ENCODE measurements at places on chromosomes 13 and 19.

GRCh38 chr19:35370722-35371121 is at the start of gene GPR42:
Gene GPR42, plus strand, starts transcription at chr19:35371068. Its CDS starts 292 bp downstream, at chr19:35371360.
- no peak for DNase-seq

- no peak for DNase-seq
These were observed 74.6 kb upstream of the RNF113B start for GRCh38 chr13:98251708-98252107.

DNA sequence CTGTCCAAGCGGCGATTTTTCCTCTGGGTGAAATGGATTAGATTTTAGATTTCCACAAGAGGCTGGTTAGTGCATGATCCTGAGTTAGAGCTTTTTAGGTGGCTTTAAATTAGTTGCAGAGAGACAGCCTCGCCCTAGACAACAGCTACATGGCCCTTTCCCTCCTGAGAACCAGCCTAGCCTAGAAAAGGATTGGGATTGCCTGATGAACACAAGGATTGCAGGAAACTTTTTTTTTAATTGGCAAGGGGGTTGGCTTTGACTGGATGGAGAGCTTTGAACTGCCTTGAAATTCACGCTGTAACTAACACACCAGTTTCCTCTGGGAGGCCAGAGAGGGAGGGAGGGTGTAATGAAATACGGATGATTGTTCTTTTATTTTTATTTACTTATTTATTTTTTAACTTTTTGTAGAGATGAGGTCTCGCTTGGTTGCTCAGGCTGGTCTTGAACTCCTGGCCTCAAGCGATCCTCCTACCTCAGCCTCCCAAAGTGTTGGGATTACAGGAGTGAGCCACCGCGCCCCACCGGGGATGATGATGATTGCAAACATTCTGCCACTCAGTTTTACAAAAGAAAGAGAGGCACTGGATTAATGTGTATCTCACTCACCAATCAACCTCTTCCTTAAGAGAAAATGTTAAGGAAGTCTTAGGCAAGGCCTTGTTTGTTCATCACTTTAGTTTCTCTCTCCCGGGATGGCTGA is 1.9 kb downstream of the LDLR start:
- DNase-seq = no peak

GRCh38 chr19:35608251-35608650 is 4.3 kb upstream of the HAUS5 start:
- DNase-seq = no peak

GRCh38 chr19:2302319-2303210 is 5.4 kb downstream of the LINGO3 start:
- no peak for DNase-seq

DNA sequence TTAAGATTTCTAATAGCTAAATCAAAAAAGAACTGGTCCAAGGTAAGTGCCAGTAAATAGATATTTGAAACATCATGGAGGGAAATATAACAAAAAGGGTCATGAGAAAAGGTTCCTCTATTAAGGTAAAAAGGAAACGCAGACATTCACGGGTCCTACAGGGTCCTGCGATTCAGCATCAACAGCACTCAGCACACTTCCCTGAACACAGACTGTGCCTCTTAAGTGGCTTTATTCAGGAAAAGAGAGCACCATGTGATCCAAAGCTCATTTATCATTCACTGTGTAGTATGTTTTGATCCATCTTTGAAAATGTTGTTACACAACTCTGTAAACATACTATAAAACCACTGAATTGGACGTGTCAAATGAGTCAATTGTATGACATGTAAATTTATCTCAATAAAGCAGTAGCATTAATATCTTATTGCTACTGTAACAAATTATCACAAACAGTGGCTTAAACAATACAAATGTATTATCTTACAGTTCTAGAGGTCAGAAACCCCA is 33.7 kb downstream of the CRYL1 start:
- no peak for DNase-seq

DNA sequence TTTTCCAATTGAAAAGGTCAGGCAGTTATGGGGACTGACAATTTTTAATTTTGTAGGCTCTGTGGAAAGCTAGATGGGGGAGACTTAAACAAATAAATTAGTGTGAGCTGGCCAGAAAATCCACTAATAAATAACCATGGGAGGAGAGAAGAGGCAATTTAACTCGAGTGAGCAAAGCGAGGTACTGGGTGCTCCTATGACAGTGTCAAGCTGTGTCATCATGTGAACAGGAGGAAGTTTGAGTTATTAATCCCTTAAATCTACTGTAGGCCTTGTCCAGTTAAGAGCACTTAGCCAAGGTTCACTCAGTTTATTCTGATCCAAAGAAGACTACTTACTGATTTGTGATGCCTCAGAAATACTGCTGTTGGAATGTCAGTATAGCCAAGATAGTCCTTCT is 122.8 kb downstream of the OXGR1 start:
- DNase-seq = no peak

- peak; percentile 6 for DNase-seq
These were observed 50.6 kb upstream of the UQCRFS1 start for GRCh38 chr19:29263305-29264135.

DNA sequence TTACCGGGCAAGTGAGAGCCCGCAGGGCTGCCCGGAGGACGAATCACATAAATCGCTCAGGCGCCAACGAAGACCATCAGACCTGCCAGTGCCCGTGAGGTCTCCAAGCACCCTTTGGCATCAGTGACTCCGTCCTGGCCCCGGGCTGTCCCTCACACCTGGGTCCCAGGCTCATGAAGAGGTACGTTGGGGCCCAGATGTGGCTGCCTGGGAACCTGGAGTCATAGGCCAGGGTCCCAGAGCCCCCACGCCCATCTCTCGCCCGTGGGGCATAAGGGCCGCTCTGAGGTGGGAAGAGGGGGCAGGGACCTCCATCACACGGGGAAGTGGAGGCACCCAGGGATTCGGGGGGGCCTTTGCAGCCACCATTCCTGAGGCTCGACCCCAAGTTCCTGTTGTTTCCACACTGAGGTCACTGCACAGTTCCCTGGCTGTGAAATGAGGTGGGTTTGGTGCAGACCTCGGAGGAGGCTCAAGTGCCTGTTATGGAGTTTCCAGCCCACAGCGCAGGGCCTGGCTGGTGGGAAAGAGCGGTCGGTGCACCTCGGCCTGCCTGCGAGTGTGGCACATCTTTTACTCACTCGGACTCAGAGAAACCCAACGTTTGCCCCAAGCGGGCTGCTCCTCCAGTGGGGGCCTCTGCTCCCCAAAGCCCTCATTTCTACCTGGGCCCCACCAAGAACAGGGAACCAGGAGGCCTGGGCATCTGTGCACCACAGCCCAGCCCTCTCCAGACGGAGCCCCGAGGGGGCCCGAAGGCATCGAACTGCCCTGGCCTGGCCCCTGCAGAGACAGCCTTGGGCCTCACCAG is 35.9 kb upstream of the C13orf46 start:
- no peak for DNase-seq

DNA sequence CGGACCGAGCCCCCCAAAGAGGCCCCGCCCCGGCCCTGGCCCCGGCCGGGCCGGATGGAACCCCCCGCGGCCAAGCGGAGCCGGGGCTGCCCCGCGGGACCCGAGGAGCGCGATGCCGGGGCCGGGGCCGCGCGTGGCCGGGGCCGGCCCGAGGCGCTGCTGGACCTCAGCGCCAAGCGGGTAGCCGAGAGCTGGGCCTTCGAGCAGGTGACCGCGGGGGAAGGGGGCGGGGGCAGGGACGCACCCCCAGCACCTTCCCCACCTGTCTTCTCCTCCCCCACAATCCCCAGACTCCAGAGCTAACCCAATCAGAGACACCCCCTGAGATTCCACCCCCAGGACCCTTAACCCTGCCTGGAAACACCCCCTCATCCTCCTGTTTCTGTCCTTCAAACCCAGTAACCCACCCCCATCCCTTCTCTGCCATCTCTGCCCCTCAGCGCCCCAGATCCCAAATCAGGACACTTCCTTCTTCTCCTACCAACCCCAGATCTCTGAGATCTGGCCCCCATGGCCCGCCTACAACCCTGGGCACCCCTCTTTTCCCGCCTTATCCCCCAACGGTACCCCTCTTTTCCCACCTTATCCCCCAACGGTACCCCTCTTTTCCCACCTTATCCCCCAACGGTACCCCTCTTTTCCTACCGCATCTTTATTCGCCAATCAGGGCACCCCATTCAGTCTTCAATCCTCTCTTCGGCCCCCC is 505 bp downstream of the ZSWIM4 start:
- no peak for DNase-seq

- no peak for DNase-seq
These were observed 51.6 kb downstream of the NDFIP2 start for GRCh38 chr13:79532576-79532975.

GRCh38 chr13:37665420-37665819 is 66.9 kb upstream of the POSTN start:
- no peak for DNase-seq

DNA sequence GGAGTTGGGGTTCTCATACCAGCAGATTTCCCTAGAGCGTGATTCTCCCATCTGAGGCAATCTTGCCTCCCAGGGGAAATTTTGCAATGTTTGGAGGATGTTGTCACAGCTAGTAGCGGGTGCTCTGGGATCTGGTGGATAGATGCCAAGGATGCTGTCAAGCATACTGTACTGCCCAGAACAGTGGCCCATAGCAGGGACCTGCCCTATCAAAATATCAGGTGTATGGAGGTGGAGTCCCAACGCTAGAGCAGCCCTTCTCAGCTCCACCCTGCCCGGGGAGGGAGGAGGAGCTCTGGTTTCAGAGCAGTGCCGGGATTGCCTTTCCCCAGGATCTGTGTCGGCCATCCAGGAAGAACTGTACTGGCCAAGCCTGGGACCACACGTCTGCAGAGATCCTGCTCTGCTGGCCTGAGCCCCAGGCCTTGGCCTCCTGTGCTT is 10.9 kb upstream of the QTRT1 start:
- DNase-seq = no peak

GRCh38 chr19:4007021-4007835 is at the start of gene PIAS4:
Gene PIAS4, plus strand, starts transcription at chr19:4007736. Its CDS starts 25 bp downstream, at chr19:4007761.
- peak; percentile 95 for DNase-seq

DNA sequence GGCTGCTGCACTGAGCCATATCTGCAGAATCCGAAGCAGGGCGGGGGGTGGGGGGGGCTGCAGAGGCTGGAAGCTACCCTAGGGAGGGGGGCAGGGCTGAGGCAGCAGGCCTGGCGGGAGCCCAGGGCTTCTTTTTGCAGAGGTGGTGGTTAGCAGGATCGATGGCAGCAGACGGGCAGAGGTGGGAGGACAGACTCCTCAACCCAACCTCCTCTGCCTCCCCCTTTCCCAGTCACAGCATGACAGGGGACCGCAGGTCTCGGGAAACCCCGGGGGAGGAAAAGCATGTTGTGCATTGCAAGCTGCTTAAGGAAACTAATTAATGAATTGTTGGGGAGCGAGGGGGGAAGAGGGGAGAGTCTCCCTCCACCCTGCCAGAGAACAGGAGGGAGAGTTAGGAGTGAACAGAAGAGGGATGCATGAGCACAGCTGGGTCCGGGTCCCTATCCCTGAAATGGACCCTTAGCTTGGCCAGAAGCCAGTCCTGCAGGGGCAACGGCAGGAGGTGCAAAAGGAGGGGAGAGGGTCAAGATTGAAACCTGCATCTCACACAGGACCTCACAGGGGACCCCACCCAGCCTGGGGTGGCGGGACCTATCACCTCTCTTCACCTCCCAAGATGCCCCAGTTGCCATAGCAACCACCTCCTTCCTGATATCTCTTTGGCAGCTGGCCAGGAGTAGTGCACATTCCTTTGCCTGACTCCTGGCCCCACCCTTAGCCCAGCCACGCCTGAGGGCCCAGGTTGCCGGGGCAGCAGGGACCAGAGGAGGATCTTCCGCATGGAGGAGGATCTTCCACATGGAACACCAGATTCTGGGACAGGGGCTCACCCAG is 1.8 kb downstream of the FXYD7 start:
- no peak for DNase-seq

- DNase-seq = peak; percentile 48
These were observed 7.8 kb downstream of the DOT1L start for GRCh38 chr19:2171349-2172145.

DNA sequence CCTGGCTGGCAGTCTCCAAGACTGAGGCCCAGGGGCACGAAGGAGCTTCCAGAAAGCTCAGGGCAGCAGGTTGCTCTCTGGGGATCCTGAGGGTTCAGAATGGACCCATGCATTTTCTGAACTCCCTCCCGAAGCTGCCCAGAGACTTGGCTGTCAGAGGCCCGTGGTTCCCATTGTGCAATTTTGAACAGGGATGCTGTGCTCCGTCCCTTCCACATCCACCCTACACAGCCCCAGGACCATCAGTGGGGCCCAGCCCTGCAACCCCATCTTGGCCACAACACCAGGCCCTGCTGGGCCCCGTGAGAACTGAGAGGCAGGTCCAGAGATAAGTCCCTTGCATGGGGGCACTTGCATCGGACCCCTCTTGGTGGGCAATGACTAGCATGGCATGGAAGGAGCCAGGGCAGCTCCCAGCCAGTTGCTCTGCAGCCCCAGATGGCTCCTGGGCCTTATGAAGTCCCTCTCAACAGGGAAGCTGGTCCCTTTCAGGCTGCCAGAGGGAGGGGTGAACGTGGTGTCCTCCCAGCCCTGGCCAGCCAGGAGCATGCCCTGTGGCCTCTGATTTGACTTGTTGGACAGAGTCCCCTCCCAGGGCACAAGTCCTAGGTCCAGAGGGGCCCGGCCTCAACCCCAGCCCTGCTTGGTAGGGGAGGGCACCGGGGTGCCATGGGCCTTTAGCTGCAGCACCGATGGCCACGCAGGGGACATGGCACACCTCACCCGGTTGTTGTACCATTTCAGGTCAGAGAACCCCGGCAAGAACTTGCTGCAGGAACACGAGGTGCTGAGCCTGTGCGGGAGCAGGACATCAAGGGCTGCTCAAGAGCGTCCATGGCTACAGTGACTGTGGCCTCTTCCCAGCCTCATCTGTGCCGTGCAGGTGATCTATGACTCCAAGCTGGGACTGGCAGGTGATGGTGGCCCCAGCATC is 17.3 kb upstream of the ZNF14 start:
- DNase-seq = no peak

DNA sequence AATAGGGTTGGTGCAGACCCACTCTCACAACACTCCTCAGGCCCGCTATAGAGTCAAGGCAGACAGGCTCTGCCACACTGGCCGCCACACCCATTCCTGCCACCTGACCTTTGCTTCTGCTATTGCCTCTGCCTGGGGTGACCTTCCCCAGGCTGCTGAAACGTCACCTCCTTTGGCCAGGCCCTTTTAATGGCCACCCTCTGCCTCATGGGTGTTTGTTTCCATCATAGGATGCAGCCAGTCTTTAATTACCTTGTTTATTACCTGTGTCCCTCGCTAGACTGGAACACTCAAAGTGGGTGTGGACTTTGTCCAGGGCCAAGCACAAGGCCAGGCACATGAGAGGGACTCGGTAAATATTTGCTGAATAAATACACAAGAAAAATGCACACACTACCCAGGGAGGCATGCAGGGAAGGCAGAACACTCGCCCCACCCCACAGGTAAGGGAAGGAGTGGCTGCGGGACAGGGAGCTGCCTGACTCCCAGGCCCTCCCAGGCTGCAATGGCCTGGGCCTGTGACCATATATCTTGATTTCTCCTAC is 3.2 kb downstream of the LSM4 start:
- no peak for DNase-seq

GRCh38 chr13:101623470-101624209 is 171.2 kb downstream of the ITGBL1 start:
- DNase-seq = no peak

All from stimulated activated CD4-positive, alpha-beta T cell treated with anti-CD3 and anti-CD28 coated beads, TNF-alpha, amount 100 ng/mL, for 1 hour (primary cell).